ENCODE measurements at places on chromosomes 6 and 20.

- DNase-seq, result no peak
Measured at GRCh38 chr6:31831350-31832215, 4.0 kb downstream of the HSPA1B start.

DNA sequence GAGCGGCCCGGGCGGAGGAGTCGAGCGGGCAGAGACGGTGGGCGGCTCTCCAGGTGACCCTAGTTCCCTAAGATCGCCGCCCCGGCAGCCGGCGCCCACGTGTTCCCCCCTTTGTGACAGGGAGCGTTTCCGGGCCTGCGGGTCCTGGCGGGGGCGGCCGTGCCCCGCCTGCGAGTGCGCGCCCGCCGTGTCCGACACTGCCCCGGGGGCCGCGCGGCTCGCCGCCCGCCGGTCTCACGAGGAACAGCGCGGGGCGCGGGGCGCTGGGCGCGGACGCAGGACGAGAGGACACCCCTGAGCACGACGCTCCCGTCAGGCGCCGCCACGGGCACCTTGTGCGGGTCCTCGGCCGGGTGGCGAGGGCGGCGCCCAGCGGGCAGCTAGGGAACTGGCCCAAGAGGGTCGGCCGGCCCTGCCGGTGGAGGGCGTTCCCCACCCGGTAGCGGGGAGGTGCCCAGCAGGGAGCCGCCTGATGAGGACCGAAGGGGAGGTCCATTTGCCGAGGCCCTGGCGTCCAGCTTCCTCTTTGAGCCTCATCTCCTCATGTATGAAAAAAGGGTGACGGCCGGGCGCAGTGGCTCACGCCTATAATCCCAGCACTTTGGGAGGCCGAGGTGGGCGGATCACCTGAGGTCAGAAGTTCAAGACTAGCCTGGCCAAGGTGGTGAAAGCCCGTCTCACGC is at the start of gene VARS1:
Gene VARS1, minus strand, starts transcription at position 137 of the 683 bp plus-strand sequence. CDS start 535 bp downstream, outside the sequence.
- DNase-seq, result peak; percentile 60

- DNase-seq, result no peak
Measured at GRCh38 chr6:44166591-44167184, 8.1 kb downstream of the CAPN11 start.

DNA sequence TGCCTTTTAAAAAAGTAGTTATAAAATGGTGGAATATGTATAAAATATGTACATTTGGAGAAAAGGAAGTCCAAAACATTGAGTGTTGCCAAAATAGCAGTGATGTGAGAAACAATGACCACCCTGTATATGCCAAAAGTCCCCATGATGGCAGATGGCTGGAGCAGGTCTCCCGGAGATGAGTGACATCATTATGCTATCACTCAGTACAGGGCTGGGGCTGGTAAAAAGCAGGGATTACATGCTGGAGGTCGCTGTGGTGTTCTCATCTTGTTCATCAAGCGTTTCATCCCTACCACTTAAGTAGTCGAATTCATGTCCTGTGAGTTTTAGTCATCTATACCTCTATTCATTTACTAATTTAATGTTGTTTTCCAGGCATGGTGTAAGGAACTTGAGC is 315.3 kb upstream of the SLC35B3 start:
- DNase-seq, result no peak

DNA sequence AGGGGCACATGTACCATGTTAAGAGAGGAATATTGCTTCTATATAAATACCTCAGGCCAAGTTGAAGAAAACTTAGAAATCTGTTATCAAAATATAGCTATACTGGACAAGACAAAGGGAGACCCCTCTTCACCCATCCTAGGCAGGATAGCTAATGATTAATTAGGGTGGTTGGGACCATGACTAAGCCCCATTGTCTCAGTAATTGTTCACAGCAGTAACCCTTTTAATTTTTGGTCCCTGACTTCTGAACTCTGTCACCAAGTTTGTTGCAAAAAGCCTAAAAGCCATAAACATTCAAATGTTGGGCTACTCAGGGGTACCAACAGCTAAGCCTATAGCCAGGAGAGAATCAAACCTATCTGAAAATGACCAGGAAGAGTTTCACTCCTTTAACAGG is 19.2 kb upstream of the BTN3A2 start:
- DNase-seq, result no peak

DNA sequence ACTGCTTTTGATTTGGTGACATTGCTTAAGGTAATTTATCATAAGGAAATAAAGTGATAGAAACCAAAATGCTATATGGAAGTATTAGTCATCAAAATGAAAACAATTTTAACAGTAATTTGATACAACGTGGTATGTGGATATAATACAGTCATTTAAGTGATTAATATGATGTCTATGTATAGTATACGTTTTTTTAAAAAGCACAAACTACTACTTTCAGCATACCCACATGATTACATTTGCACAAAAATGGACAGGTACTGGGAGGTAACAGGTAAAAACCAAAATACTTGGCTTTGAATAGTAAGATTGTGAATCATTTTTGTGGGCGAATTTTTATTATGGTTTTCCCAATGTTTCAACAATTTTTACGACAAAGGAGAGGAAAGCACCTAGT is 97.6 kb downstream of the OGFRL1 start:
- DNase-seq, result no peak

DNA sequence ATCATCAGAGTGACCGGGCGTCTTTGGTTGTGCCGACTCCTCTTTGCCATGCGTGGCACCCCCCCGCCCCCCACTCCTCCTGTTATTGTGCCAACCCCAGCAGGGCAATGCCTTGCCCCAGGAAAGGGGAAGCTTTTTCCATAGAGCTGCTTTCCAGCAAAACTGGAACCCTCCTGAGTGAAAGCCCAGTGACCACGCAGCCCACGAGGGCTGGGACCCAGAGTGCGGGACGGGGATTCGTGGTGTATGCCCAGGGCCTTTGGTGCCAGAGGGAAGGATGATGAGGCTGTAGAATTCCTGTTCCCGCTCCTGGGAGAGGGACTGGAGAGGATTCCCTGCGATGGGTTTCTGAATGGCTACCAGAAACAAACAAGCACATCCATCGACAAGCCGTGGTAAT is 116.8 kb upstream of the BACH2 start:
- no peak for DNase-seq

GRCh38 chr6:152954443-152954842 is 28.4 kb downstream of the FBXO5 start:
- no peak for DNase-seq

- DNase-seq, result no peak
Measured at GRCh38 chr6:108523697-108524096, 37.0 kb upstream of the FOXO3 start.

GRCh38 chr20:20426655-20426907 is 58.7 kb downstream of the INSM1 start:
- no peak for DNase-seq

- DNase-seq, result no peak
Measured at GRCh38 chr6:28947831-28948270, 24.1 kb upstream of the TRIM27 start.

- no peak for DNase-seq
Measured at GRCh38 chr6:106377061-106377540, 16.6 kb downstream of the CRYBG1 start.

- DNase-seq, result no peak
Measured at GRCh38 chr6:43582911-43583310, 6.9 kb downstream of the POLH start.

DNA sequence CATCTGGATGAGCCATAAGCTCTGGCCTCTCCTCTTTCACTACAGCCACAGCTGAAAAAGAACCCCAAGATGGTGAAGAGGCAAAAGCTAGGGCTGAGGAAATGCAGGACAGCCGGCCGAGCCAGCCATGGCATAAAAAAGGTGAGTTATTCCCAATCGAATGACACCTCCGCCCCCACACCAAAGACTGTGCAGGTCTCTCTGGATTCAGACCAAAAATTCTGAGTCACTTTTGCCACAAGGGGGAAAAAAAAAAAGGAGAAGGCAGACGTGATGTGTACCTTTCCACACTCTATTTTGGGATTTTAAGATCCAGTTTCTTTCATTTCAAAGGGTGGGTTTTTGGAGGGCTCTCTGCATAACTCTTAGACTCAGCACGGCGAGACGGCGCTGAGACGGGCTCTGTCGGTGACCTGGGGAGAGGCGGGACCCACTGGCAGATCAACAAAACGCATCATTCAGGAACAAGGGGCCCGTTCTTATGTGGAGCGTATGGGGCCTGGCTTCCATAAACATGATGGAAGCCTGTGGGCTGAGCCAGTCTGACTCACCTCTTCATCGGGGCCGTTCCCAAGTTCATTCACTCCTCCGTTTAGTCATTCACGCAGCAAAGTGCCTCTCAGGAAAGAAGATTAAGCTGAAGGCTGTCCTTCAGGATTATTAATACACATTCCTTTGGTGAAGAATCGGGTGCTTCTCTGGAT is 54.8 kb downstream of the NFATC2 start:
- peak; percentile 37 for DNase-seq
